ENCODE measurements at places on chromosomes 4 and X. TPM values are rescaled to one million over a fixed set of nuclear protein-coding genes. Genes with fewer than 3 reads are reported as not detected.

DNA sequence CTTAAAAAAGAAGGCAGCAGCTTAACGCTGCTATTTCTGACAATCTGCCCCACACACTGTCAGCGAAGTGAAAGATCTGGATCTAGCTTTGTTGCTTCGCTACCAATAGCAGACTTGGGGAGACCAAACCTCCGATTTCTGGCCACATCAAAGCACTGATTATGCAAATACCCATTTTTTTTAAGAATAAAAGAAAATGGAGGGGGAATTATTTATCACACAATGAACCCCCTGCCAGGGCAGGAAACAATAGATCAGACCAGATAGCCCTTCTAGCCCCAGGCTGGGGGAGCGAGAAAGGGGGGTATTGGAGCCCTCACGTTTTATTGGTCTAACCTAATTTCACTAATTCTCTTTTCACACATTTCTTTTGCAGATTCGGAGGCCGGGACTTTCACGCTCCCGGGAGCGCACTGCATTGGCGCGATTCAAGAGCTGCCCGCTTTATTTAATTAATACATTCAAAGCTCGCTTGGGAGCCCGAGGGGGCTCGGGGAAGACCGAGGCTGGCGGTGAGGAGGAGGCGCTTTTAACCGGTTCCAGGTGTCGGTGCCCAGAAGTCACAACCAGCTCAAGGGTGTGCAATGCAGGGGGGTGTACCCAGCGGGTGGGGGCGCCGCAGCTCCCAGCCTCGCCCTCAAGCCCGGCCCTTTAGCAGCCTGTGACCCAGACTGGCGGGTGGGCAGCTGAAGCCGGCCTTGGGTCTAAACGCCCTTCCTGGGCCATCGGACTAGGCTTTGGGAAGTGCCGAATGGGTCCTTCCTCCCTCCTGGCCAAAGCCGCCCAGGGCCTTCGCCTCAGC, 5.5 kb downstream of the NEUROG2 start:
- no peak for DNase-seq

GRCh38 chr4:83205760-83206159, 78.8 kb downstream of the COQ2 start:
- no peak for DNase-seq

GAGE12J gene
- polyA plus RNA-seq = not detected

- DNase-seq = no peak
Measured at GRCh38 chrX:49257846-49258748, 6.4 kb downstream of the FOXP3 start.

- DNase-seq = no peak
Measured at GRCh38 chr4:44806071-44806470, 79.7 kb upstream of the GNPDA2 start.
